ENCODE measurements at places on chromosomes 3 and 15.

GRCh38 chr3:147672436-147672835, 263.3 kb downstream of the ZIC1 start:
- DNase-seq, result no peak

GRCh38 chr3:42216931-42217333, 49.1 kb downstream of the CCK start:
- no peak for DNase-seq

DNA sequence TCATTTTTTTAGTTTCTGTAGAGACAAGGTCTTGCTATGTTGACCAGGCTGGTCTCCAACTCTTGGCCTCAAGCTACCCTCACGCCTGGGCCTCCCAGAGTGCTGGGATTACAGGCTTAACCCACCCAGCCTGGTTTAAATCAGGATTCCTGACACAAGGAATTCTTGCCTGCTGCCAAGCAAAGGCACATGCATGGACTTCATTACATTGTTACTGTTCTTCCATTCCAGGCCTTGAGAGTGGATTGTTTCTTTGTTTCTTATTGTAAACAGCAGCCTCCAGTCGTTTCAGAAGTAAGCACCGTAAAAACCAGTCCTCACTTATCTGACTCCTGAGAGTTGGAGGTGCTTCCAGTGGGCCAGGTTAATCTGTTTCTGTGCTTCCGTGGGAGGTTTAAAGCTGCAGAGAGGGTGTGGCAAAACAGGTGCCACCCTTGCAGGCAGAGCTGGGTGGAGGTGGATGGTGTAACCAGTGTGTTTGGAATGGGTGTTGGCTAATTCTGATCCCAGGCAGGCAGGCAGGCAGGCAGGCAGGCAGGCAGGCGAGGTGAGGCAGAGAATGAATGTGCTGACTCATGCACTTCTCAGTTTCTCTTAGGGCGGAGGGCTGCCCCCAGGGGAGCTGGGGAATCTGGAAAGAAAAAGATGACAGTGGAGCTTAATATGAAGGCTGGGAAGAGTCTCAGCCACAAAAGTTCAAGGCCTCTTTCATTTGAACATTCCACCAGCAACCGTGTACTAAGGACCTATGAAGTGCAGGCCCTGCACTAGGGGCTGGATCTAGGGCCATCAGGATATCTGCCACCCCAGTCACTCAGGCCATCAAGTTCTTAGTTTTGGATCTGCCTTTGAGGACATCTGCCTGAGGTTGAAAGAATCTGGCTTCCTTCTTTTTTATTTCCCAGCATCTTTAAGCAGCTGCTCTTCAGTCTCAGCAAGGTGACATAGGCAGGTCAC, 37.0 kb upstream of the CDCP1 start:
- no peak for DNase-seq

GRCh38 chr3:55077726-55078125, 149.9 kb upstream of the LRTM1 start:
- no peak for DNase-seq

- DNase-seq, result no peak
These were observed 24.6 kb downstream of the TRA2B start for GRCh38 chr3:185912929-185913901.

DNA sequence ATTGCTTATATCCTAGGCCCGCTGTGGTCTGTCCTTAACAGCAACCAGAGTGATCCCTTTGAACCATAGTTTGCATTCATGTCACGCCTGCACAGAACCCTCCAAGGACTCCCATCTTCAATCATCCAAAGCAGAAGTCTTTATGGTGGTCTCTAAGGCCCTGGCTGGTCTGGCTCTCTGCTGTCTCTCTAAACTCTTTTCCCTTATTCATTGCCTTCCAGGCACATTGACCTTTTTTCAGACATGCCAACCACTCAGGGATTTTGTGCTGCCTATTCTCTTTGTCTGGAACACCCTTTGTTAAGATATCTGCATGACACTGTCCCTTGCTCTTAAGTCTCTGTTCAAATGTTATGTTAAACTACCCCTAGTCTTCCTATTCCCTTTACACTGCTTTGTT, 21.9 kb upstream of the ZBTB47 start:
- DNase-seq, result no peak

GRCh38 chr3:192855434-192855833, 62.2 kb downstream of the MB21D2 start:
- no peak for DNase-seq
